Daoy (cell line): ENCODE measurements at places on chromosomes 1 and 21.

DNA sequence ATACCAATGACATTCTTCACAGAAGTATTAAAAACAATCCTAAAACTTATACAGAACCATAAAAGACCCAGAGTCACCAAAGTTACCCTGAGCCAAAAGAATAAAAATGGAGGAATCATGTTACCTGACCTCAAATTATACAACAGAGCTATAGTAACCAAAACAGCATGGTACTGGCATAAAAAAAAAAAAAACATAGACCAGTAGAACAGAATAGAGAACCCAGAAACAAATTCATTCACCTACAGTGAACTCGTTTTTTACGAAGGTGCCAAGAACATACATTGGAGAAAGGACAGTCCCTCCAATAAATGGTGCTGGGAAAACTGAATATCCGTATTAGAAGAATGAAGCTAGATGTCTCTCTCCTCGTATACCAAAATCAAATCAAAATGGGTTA lies 2.6 kb upstream of the GNG5 start:
- DNase-seq = no peak

DNA sequence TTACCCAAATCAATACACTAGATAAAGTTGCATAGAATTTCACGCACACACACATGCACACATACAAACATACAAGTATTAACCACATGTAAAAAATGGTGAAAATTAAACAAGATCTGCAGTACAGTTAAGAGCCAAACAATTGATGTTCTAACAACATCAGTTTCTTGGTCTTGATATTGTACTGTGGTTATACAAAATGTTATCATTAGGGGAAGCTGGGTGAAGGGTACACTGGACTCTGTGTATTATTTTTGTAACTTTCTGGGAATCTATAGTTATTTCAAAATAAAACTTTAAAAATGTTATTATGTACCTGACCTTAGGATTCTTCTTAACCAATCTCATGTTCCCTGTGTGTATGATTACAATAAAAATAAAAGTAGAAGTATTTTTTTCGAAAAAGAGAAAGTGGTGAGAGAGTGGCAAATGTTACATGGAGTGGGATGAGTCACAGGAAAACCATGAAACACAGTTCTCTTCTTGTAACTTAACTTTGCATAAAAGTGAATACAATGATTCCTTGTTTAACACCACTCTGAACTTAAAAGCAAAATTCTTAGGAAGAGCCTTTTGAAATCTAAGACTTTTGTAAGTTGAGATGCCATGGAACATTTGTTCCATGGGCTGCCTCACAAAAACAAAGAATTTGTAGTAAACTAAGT lies 101.6 kb upstream of the RUNX1 start:
- peak; percentile 27 for DNase-seq

- no peak for DNase-seq
These were observed 4.2 kb upstream of the TBX15 start for GRCh38 chr1:118992237-118992825.

- no peak for DNase-seq
These were observed 3.4 kb downstream of the TNFRSF18 start for GRCh38 chr1:1202831-1203560.

GRCh38 chr1:56437959-56438358 lies 141.4 kb downstream of the PLPP3 start:
- peak; percentile 44 for DNase-seq
